Right ventricle myocardium inferior (tissue), 1 donor: ENCODE measurements at places on chromosomes 5 and 9. TPM values are rescaled to one million over a fixed set of nuclear protein-coding genes. Genes with fewer than 3 reads are reported as not detected.

Gene PCA3
- not detected for total RNA-seq

Gene PROB1
- 49.3 TPM for total RNA-seq

Gene GFI1B
- total RNA-seq: 0.43 TPM

DNA sequence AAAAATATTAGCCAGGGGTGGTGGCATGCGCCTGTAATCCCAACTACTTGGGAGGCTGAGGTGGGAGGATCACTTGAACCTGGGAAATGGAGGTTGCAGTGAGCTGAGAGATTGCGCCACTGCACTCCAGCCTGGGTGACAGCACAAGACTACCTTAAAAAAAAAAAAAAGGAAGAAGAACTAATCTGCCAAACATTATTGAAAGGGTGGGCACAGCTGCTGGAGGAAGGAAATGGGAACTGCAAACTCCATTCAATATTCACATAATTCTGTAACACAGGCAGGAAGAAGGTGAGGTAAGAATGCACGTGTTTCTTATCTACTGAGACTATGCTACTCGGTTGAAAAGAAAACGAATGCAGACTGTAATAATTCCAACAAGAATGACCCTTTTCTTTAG, 121.1 kb upstream of the GNA14 start:
- DNase-seq: no peak

Gene TEK
- 21.1 TPM for total RNA-seq

Gene SPINK13
- total RNA-seq: not detected

DNA sequence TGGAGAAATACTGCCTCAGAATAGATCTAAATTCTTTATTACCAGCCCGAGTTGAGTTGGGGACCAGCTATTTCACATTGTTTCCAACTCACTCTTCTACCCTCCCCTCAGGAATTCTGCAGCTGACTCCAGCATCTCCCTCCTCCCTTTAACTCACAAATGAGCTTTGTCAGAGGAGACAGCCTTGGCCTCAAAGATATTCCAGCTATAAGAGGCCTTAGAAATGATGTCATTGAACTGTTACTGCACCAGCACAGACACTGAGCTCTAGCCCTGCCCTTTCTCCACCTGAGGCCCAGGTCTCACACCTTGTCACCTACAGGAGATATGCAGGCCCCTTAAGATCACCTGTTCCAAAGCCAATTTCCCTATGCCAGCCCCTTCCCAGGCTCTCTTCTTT, 78.4 kb upstream of the ATP10B start:
- DNase-seq: no peak

DNA sequence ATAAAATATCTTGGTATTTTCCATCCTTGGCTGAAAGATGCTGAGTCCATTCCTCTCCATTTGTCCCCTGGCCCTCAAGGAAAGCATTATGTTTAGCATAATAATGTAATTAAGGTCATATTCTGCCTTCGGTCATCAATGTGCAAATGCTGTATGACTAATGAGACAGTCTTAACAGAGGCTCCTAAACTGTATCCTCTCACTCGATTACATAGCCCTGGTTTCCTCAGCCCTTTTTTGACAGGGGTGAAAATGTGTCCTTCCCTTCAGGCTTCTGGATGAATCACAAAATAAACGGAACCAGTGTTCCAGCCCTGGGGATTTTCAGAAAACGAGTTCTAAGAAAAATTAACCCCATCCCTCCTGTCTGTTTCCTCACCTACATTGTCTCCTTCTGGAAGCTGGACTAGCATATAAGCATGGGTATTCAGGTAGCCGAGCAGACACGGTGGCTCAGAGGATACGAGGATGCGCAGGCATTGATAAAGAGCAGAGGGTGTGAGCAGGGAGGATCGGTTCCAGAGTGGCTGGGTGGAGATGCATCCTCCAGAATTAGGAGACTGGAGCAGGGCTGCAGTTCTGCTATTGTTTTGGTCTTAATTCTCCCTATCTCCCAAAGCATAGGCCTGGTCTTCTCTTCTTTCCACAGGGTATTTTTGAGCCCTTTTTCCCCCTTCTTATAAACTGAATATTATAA, 742.9 kb downstream of the TLR4 start:
- DNase-seq: no peak

GRCh38 chr5:91313757-91314673, 69.1 kb downstream of the ARRDC3 start:
- peak; percentile 82 for DNase-seq

Gene FSTL4
- total RNA-seq: not detected

Gene CSF1R
- total RNA-seq: 21.9 TPM

GRCh38 chr5:27011274-27011673, 27.1 kb downstream of the CDH9 start:
- no peak for DNase-seq

GRCh38 chr9:17005056-17005823, 129.6 kb upstream of the CNTLN start:
- DNase-seq: peak; percentile 72

- DNase-seq: no peak
Measured at GRCh38 chr9:117887941-117888340, 183.7 kb downstream of the TLR4 start.

Gene FBN2
- 23.8 TPM for total RNA-seq
